Activated CD4-positive, alpha-beta T cell treated with anti-CD3 and anti-CD28 coated beads, Interleukin-2, amount 10 ng/mL, durations not matched to agents 7 days and 5 days (primary cell): ENCODE measurements at places on chromosomes 4 and X. TPM values are rescaled to one million over a fixed set of nuclear protein-coding genes. Genes with fewer than 3 reads are reported as not detected.

- no peak for DNase-seq
Measured at GRCh38 chr4:109662771-109663170, 40.5 kb downstream of the CASP6 start.

- no peak for DNase-seq
Measured at GRCh38 chr4:26741491-26741871, 119.2 kb upstream of the STIM2 start.

LRRC66 gene
- 0.27 TPM for total RNA-seq

DNA sequence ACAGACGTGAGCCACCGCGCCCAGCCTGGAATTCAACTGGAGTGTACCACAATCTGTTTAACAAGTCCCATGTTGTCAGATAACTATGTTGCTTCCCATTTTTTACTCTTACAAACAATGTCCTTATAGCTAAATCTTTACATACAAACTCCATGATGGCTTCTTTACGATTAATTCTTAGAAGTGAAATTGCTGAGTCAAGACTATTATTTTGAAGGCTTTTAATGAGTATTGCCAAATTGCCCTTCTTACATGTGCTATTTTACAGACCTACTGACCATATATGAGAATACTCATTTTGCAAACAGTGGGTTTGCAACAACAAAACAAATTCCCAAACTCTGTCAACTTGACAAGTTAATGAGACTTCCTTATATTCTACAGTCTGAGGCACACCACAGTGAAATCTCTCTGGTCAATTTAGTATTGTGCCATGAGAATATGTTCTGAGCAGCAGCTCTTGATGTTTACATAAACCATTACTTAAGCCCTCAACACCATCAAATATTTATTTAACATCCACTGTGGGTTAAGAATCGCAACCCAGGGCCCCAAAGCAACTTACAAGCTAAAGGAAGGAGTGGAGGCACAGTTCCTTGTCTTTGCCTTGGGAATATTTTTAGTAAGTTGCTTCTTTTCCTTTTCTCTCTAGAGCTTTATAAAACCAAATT lies 128.5 kb downstream of the SPRY1 start:
- no peak for DNase-seq

DNA sequence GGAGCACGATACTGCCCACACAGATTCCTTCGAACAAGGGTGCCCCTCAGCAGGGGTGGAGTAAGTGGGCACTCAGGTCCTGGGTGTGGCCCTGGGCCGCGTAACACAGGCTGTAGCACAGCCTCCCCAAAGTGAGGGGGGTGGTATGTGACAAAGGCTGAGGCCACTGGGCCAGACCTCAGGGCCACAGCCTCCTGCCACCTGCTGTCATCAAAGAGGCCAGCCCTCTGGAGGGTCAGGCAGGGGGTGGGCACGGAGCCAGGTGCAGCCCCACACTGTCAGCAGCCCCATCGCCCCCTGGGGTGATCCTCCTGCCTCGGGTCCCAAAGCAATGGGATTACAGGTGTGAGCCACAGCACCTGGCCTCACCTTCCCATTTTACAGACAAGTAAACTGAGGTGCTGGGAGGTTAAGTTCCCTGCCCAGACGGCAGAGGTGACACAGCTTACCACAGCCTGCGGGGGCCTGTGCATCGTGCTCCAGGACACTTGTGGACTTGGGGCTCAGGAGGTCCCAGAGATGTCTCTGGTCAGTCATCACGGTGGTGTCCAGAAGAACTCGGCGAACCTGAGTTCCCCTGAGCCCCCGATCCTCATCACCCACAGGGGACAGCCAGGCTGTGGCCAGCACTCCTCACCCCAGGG lies 27.5 kb upstream of the MXD4 start:
- no peak for DNase-seq

GRCh38 chrX:111445485-111445884 lies 33.5 kb upstream of the DCX start:
- no peak for DNase-seq

- DNase-seq, result peak; percentile 30
Measured at GRCh38 chr4:76950052-76950955, 752 bp downstream of the SEPTIN11 start.

- no peak for DNase-seq
Measured at GRCh38 chr4:3784454-3785291, 18.5 kb downstream of the ADRA2C start.

H2BW2 gene
- total RNA-seq, result 0.10 TPM

DNA sequence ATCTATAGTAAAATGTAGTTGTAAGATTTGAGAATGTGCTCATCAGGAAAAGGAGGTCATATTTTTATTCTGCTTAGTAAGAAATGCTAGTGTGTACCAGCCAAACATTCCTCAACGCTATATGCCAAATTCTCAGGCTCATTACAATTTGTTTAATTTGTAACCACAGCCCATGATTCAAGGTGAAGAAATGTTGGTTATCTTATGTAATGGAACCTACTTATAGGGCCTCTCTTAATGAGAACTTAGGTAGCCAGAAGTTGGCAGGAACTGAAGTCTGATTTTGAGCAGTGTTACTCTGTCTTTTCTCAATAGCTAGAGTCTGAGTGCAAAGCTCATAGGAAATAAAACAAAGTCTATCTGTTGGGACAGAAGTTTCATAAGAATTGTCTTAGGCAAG lies 595.0 kb downstream of the GLUD2 start:
- no peak for DNase-seq

MAGEC1 gene
- not detected for total RNA-seq

ADGRL3 gene
- not detected for total RNA-seq

- no peak for DNase-seq
Measured at GRCh38 chrX:109858602-109859341, 125.7 kb upstream of the ACSL4 start.

DNA sequence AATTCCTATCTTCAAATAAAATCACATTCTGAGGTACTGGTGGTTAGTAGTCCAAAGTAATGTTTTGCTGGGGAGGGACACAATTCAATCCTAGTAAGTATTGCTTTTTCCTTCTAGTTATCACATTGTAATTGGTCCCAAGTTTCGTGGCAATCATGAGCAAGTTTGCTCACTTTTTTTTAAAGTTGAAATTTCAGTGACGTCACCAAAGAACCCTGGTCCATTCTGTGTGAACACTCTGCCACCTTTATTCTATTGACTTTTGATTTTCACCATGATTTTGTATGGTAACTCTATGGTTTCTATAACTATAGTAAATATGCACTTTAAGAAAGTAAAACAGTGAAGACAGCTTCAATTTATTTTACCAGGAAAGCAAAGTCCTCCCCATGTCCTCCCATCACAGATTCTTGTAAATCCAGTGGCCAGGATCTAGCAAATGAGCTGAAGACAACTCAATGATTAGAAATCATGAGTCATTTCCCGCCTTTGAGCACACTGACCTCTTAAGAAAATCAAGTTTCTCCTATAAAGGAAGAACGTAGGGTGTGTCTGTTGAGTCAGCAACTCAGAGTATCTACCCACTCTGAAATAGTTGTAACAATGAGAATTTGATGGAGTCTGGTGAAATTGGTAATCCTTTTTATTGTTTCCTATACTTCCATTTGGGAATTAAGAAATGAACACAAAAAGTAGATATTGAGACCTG lies 1306.6 kb upstream of the PABPC4L start:
- no peak for DNase-seq

DNA sequence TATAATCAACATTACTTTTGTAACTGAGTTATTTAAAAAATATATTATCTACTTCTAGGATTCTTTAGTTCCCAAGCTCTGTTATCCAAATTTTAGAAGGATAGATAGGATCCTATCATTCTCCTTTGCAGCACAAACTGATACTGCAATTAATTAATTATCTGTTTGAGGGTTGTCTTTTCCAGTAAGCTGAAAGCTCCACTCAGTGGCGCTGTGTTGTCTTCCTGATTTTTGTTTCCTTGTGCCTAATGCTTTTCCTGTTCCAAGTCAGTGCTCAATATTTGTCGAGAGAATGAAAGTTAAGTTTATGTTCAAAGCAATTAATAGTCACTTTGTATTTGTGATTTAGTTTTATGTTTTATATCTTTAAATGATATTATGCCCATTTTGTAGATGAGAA lies 107.4 kb upstream of the ANK2 start:
- DNase-seq, result no peak

DNA sequence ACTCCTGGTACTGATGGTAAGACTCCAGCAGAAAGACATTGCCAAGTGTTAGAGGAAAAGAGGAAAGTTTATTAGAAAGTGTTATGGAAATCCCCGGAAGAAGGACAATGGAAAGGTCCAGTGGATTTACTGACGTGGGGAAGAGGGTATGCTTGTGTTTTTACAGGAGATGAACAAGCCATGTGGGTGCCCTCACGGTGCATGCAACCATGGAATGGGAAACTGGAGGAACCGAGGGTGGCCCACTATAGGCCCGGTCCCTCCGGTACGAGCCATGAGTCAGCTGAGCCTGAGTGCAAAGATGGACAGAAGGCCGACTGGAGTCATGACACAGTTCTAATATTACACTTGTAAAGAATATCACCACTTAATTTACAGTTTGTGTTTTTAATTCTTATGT lies 123.3 kb upstream of the ZCCHC13 start:
- no peak for DNase-seq

SYN1 gene
- 0.35 TPM for total RNA-seq

DNA sequence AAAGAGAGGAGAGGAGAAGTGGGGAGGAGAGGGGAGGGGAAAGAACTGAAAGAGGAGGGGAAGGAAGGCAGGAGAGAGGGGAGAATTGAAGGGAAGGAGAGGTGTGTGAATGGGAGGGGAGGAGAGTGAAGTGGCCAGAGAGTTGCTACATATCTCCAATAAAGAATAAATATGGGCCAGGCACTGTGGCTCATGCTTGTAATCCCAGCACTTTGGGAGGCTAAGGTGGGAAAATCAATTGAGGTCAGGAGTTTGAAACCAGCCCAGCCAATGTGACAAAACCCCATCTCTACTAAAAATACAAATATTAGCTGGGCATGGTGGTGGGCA lies 482.4 kb downstream of the NAF1 start:
- DNase-seq, result no peak

DNA sequence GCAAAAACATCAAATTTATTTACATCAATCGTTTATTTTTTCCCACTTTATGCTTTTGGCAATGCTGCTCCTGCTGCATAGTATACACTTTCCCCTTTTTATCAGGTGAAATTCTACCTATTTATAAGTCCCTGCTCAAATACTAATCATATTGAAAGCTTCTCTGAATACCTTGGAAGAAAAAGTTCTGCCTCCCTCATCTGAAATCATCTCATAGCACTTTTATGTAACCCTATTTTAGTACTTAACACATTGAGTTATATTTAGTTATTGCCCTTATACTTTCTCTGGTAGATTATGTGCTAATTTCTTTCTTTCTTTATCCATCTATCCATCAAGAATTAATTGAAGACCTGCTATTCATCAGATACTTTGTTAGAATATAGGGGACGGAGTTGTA lies 1.1 kb upstream of the WDR17 start:
- DNase-seq, result no peak

TLL1 gene
- not detected for total RNA-seq
